Hindlimb muscle (tissue), 1 donor: ENCODE measurements at places on chromosomes 5 and 9. TPM values are rescaled to one million over a fixed set of nuclear protein-coding genes. Genes with fewer than 3 reads are reported as not detected.

DNA sequence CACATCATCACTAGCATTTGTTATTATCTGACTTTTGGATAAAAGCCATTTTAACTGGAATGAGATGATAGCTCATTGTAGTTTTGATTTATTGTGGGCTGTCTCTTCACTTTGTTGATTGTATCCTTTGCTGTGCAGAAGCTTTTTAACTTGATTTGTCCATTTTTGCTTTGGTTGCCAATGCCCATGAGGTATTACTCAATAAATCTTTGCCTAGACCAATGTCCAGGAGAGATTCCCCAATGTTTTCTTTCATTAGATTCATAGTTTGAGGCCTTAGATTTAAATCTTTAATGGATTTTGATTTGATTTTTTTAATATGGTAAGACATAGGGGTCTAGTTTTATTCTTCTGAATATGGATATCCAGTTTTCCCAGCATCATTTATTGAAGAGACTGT, 28.8 kb upstream of the SMARCA2 start:
- no peak for DNase-seq

DNA sequence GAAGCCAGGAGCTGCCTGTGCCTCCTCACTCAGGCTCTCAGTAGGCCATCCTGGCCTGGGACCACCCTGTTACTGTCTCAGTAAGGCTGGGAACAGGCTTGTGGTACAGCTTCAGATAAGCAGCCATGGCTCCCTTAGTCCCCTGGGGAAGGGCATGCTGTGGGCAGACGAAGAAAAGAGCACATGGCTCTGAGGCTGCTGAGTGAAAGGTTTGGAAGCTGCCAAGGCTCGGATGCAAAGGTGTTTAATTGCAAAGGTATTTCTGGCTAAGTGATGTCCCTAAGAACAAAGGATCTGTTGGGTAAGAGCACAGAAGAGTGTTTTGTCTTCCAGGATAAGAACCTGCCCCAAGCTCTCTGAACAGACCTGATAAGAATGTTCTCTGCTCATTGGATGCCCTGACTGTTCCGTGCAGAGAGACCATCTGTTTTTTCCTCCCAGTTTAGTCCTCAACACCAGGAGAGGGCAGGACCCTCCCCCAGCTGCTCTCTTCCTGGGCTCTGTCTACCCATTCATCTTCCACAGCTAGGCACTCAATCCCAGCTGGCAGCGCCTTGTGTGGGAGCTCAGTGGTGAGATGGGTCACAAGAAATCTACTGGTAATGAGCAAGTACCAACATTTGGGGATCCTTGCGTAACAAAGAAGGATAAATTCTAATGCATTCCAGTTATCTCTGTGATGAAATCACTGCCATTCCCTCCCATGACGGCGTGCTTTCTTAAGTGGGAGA, 17.7 kb downstream of the ANGPTL2 start:
- no peak for DNase-seq

DNA sequence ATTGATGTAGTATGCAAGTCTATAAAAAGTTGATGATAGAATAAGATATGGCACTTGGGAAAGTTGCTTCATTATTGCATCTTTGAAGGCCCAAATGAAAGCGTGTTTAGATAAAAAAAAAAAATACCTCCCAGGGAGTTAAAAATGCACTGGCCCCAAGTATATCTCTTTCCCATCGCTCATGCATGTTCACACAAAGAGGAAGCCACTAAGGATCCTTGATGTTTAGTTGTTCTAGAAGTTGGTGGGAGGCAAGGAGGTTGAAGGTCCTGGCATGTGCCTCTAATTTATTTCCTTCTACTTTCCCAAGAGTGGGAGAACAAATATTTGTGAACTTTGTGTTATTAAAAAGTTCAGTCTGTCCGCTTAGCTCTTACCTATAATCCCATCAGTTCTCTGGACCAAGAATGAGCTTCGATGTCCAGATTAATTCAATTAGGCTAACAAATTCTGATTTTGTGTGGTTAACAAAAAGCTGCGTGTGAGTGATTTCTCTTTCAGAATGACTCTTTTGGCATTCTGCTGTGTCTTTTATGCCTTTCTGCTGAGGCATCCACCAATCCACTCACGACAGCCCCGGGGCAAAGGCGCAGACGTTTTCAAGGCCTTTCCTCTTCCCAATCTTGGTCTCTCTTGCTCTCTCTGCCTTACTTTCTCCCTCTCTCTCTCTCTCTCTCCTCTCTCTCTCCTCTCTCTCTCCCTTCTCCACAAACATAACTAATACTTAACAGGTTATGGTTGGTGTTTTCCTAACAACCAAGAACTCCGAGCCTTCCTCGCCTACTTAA, 135.1 kb upstream of the ERCC6L2 start:
- DNase-seq = no peak

DNA sequence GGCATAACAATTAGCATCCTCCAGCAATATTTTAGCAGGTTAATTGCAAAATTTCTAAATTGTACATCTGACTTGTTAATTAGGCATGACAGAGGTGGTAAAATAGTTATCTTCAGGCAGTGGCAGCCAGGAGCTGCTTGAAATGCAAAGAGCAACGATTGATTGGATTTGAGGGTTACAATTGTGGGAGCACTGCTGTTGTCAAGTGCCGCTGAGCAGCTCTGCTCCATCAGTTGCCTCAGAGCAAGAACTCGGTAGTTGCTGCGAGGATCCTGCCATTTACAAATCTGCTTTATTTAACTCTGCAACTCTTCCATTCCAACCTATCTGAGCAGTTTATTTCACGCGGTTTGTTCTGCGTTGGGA, 12.6 kb downstream of the PBX3 start:
- DNase-seq = no peak

DNA sequence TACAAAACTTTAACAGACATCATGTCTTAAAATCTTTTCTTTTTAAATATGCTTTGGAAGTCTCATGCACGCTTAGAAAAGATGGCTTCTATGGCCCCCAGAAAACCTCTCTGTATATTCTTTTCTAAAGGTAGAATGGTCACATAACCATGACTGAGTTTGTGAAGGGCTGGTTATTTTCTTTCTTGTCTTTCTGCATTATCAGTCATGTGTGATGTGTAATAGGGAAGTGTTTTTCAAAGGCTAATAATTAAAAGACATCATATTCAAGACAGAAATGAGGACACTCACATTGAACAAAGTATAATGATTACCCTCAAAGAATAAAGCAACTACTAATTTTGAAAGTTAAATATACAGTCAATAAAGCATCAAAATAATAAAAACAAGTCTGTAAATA, 253.4 kb downstream of the TRPM3 start:
- no peak for DNase-seq

GRCh38 chr5:74517700-74518099, 122.8 kb downstream of the ENC1 start:
- DNase-seq = no peak

ANKRD34B gene
- 0.08 TPM for polyA plus RNA-seq
